Activated CD4-positive, alpha-beta memory T cell treated with anti-CD3 and anti-CD28 coated beads for 36 hours (primary cell): ENCODE measurements at places on chromosomes 6 and 20. TPM values are rescaled to one million over a fixed set of nuclear protein-coding genes. Genes with fewer than 3 reads are reported as not detected.

WFDC2 gene
- 0.92 TPM for total RNA-seq

MRPS10 gene
- total RNA-seq = 38.6 TPM

RFX6 gene
- not detected for total RNA-seq

DNA sequence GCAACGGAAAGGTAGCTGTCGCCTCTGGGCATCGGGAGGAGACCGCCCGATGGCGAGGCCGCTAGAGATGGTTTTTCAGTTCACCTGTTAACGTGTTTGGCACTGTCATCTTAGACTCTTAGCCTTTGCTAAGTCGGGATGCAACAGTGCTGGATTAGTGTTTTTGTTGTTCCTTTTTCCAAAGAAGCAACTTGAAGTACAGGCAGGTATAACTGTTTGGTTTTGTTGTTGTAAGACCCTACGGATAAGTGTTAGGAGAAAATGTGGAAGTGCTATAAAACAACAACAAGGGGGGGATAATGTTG lies 723 bp downstream of the MANEA start:
- DNase-seq = no peak

DNA sequence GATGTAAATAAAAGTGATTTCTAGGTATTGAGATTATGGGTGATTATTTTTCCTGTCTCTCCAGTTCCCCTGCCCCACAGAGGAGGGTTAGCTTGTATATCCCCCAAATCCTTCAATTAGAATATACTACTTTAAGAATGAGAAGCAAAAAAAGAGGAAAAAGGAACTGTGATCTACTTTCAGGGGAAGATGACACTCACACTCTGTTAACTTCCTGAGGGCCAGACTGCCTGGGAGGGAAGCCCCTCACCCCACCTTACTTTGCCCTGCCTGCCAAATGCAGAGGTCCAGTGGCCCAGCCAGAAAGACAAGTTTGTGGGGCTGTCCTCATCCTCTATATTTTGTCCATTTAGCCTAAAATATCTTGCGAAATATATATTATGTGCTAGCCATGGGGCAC lies 9.2 kb upstream of the LY86 start:
- DNase-seq = no peak
